ENCODE measurements at places on chromosomes 2 and 18. TPM values are rescaled to one million over a fixed set of nuclear protein-coding genes. Genes with fewer than 3 reads are reported as not detected.

DNA sequence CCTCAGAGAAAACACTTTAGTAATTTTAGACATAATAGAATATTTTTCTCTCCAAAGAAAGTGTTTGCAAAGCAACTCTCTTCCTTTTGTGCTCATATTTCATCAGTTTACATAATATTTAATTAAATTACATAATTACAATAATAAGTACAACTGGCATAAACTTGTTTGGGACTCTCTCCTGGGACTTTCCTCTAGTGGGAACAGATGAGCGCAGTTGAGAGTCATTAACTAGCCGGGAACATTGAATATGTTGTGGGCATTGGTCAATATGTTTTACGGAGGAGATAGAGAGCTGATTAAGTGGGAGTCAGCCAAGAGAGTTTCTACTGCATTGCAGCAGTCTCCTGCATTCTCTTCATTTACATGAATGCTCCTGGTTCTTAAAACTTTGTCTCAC lies 607.7 kb downstream of the ARHGAP15 start:
- DNase-seq, result no peak

- no peak for DNase-seq
These were observed 46.1 kb upstream of the DAPL1 start for GRCh38 chr2:158748926-158749590.

PTPRM gene
- 98.9 TPM for total RNA-seq

- no peak for DNase-seq
These were observed 48.1 kb downstream of the AQP12A start for GRCh38 chr2:240739797-240740196.

GRCh38 chr2:136909777-136910176 lies 144.4 kb downstream of the THSD7B start:
- no peak for DNase-seq

- no peak for DNase-seq
These were observed 279.7 kb downstream of the KCNJ3 start for GRCh38 chr2:154978244-154978643.

TUBA4B gene
- not detected for total RNA-seq

DNA sequence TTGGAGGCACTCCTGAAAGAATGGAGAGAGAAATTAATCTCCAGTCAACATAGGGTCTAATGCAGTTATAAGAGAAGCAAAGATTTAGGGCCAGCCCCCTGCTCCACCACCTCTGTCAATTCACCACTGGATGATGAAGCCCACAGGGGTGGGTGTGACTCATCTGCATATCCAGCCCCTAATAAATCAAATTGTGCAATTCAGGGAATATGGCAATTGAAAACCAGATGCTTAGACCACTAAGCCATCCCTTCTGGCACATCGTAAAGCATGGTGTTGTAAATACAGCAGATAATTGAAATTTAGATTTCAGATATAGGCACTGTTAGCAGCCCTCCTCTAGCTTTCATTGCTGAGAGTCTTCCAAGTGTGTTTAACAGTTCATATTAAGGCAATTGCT lies 541.4 kb downstream of the PARD3B start:
- DNase-seq, result no peak

- peak; percentile 83 for DNase-seq
These were observed 126.6 kb upstream of the PPP1CB start for GRCh38 chr2:28624793-28625701.

GRCh38 chr2:215711471-215712034 lies 275.7 kb upstream of the FN1 start:
- DNase-seq, result no peak

- DNase-seq, result no peak
These were observed 47.2 kb downstream of the C1QL2 start for GRCh38 chr2:119111115-119111975.

DNA sequence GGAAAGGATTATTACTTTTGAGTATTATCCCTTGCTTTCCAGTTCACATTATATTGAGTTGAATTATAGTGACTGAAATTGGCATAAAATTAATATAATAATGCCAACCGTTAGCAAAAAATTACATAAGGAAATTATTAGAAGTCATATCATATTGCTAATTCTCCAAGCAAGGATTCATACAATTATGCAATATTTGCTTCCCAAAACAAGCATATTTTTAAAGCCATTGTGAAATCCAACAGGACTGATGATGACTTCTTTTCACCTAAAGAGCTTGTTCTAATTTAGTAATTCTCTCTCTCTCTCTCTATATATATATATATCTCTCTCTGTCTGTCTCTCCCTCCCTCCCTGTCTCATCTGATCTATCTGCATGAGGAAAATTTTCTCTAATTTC lies 283.5 kb downstream of the DSEL start:
- DNase-seq, result no peak

GRCh38 chr2:10537522-10538199 lies 89.5 kb upstream of the ODC1 start:
- DNase-seq, result no peak

GKN1 gene
- not detected for total RNA-seq

ZNF519 gene
- 6.1 TPM for total RNA-seq

DLGAP1 gene
- total RNA-seq, result 6.6 TPM

ZSCAN30 gene
- 27.1 TPM for total RNA-seq

GCG gene
- total RNA-seq, result 0.62 TPM

LOXL3 gene
- 27.1 TPM for total RNA-seq

DNA sequence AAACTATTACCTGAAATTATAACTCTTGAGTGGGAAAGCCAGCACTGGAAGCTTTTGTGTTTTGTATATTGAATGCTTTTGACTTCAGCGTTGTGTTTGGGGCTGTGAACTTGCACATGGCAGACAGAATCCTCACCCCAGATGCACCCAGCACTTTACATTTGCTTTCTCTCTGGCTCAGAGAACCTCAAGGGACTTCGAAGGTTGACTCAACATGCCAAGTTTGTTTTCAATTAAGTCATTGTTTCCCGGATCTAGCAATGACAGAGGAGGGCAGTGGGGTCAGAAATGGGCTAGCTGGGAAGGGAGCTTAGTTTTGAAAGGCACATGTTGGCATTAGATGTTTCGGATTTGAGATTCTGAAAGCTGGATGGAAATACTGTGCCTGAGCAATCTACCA lies 22.4 kb downstream of the TET3 start:
- no peak for DNase-seq

DNA sequence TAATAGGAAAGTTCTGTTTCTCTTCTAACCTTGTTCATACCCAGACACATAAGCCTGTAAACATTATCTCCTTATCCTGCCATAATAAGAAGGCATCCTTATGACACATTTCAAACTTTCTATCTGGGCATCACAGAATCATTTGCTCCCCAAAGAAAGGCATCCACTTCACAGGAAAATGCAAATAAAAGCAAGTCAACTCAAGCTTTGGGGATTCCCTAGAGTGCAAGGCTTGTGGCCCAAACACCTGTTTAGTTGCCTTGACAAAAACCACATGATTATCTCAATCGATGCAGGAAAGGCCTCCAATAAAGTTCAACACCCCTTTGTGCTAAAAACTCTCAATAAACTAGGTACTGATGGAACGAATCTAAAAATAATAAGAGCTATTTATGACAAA lies 195.7 kb upstream of the GALNT5 start:
- DNase-seq, result no peak

DNA sequence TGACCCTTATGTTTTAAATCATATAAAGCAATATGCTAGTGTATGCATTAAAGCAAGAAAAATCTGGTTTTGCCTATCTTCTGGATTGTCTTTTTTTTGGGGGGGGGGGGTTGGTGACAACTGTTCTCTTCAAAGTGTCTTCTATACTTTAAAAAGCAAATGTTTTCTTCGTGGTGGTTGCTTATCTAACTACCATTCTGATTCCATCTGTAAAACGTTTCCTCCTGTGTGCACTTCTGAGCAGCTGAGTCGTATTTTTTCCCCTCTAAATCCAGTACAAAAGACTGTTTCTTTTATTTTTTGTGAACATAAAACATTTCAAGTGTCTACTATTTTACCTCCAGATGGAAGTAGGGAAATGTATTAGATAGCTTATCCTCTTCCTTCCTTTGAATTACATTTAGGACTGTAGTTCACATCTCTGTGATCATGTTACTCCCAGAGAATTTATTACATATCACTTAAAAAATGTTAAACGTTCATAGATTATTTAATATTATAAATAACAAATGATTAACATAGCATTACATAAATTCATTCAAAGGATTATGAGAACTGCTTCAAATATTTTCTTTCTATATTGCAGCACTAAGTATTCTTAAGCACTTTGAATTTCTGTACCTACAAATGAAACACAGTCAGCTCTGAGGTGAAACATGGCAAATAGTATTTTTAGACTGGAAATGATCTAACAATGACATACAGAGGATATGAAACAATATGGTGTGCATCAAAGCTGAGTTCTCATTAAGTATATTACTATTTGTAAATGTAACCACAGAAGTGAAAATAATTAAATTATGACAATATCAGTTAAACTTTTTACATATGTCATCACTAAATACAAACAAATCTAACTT lies 56.4 kb downstream of the SCN3A start:
- DNase-seq, result no peak

DNA sequence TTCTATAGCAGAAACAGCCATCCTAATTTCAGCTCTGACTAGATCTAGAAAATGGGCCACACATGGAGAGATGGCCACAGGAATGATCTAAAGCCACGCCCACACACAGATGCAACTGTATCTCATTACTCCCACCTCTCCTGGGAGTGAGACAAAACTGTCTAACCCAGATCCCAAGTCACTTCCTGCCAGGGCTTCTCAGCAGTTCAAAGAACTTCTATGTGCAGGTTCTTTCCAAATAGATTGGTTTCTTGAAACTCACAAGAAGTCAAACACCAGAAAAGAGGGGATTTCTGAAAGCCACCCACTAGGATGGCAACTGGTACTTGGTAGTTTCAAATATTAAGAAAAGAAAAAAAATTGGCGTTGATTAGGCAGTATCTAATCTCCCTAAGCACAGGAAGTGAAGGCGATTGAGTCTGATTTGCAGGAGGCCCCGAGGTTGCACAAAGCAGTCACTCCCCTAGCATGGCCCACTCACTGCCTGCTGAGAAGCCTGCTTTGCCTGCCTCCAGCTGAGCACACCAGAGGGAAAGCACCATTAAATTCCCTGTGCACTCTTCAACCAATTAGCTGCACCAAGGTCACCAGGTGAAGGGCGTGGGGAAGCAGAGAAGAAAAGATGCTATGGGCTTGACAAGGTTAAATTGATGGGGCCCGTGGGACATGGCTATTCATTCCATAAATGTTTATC lies 51.1 kb downstream of the PAPOLG start:
- DNase-seq, result no peak

- DNase-seq, result no peak
These were observed 37.7 kb upstream of the TBC1D8 start for GRCh38 chr2:101188683-101189405.

IL37 gene
- not detected for total RNA-seq

CDH7 gene
- total RNA-seq, result 0.19 TPM

GRCh38 chr2:8693157-8693821 lies 11.4 kb downstream of the ID2 start:
- DNase-seq, result peak; percentile 84

CYP27C1 gene
- 0.42 TPM for total RNA-seq

DNA sequence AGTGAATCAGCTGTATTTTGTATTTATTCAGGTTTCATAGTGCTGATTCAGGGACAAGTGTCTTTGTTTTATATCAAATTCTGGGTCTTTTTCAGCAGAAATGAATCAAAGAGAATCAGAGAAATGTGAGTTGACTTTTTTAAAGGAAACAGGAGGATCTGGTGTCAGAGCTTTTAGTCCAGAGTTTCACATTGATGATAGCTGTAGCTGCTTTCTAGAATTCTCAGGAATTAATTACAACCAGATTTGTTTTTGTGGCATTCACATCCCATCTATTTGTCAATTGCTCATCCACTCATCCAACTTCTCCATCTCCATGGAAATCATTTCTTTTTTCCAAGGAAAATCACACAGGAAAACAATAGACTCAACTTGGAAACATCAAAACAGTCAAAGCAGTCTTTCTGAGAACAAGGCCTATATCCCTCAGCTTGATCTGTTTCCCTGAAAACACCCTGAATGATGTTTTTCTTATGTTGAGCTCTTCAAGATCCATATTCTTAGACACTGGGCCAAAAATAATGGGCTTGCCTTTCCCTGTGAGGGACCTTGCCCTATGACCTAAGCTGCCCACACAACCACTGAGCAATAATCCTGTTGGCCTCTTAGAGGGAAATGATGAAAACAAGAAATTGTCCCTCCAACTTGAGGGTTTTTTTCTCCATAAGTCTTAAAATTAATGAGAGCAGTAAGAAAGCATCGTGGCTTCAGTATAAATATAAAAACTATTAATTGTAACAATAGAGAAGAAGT lies 249.5 kb upstream of the FN1 start:
- no peak for DNase-seq

GRCh38 chr2:221347471-221347870 lies 224.6 kb downstream of the EPHA4 start:
- no peak for DNase-seq

DNA sequence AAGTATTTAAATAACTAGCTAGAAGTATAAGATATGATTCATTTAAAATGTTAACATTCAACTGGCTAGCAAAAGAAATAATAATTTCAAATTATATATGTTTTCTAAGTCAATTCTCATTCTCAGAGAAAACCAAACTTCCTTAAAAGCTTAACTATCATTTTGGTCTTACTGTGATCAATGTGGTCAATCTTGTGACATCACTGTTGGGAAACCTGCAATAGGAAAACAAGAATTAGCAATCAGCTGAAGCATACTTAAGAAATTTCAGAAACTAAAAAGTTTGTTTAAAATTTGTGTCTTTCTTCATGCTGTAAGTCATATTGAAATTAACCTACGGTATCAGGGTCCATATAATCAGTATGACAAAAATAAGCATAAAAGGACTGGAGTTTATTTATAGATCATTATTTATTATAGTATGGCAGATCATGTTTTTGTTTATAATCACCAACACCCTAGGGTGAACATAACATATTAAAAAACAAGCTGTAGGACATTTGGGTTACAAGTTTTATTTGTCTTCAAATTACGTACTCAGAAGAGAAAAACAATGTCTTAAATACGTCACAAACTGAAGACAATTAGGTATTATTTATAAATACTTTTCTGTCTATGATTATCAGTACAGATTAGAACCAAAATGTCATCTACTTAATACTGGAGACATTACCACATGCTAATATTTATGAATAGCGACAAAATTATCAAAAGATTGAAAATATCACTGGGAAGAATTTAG lies 60.5 kb downstream of the BAZ2B start:
- no peak for DNase-seq

RNF25 gene
- total RNA-seq, result 22.1 TPM

CCDC85A gene
- 5.6 TPM for total RNA-seq

DNA sequence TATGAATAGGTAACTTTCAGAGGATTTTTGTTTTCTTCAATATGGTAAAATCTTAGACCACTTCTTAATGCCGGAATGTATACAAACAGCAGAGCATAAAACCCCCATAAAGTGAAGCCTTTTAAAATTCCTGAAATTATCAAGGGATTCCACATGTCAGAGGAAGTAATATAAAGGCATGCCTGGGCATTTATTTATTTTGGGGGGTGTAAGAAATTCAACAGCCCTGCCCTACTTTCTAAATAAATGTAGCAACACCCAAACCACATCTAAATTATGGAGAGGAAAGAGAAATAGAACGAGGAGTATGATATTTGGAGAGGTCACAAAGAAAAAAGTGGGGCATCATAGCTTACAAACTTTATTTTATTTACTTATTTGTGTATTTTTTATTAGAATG lies 9.9 kb downstream of the CHST9 start:
- DNase-seq, result no peak
